ENCODE measurements at places on chromosomes 3 and 15.

DNA sequence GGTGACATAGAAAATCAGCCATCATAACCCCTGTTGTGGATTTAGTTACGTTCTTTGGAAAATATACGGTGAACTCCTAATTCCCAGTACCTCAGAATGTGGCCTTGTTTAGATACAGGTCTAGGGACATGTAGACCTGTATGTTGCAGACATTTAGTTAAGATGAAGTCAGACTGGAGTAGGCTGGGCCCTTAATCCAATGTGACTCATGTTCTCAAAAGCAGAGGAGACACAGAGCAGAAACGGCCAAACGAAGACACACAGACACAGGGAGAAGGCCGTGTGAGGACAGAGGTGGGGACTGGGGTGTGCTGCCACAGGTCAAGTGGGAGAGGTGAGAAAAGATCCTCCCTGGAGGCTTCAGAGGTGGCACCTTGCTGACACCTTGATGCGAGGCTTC lies 119.0 kb upstream of the PROK2 start:
- DNase-seq = no peak

- DNase-seq = no peak
Measured at GRCh38 chr3:111723293-111724215, 128.4 kb upstream of the ZBED2 start.

- no peak for DNase-seq
Measured at GRCh38 chr15:80436511-80437307, 32.5 kb downstream of the ARNT2 start.

DNA sequence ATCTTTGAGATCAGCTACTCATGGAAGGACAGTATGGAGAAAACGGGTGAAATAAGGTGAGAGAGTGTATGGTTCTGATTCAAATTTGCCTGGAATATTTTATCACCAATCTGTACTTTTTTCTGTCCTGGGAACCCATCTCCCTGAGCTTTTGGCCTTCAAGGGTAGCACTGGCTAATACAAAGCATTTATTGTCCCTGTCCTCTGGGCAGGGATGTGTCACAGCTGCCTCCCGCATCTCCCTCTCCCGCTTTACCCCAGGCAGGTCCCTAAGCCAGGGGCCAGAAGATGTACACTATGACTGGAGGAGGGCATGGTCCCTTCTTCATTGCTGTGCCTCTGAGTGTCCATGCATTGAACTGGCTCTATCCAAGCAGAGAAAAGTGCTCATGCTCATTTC lies 201.7 kb upstream of the CHRNA7 start:
- DNase-seq = no peak

GRCh38 chr15:62946940-62947339 lies 95.6 kb upstream of the TPM1 start:
- no peak for DNase-seq

- peak; percentile 90 for DNase-seq
Measured at GRCh38 chr3:55484801-55485791, 2.0 kb downstream of the WNT5A start.

- DNase-seq = no peak
Measured at GRCh38 chr15:39504808-39505207, 76.1 kb upstream of the THBS1 start.

DNA sequence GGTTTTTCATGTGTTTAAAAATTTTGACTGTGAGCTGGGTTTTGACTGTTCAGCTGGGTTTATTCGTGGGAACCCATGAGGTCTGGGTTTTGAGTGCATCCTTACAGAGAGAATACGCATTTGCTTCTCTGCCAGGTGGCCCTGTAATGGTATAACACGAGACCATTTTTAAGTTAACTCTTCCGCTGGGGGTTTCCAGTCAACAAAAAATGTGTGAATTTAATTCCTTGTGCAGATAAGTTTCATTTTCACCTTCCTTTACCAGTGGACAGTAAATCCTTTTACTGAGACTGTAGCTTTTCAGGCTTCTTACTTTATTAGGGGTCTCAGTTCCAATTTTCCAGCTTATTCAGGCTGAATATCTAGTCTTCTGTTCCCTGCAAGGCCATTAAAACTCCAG lies 149.6 kb downstream of the OPA1 start:
- no peak for DNase-seq

- DNase-seq = no peak
Measured at GRCh38 chr3:29823233-29823632, 542.4 kb downstream of the RBMS3 start.

DNA sequence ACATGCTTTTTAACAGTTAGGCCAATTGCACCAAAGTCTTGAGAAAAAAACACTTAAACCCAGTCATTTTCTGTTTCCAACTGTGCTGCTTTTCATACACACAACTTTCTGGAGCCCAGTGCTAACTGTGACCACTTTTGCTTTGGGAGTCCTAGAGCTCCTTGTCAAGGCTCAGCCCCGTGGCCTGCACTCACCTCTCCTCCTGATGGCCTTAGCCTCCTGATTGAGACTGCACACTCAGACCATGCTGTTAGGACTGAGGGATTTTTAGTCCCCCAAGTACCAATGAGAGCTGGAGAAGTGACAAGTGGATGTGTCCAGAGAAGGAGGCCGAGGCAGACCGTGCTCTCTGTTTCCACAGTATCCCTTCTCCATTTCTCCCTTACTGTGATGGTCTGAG lies 15.2 kb upstream of the RARRES1 start:
- no peak for DNase-seq

GRCh38 chr3:141242377-141243092 lies 10.9 kb downstream of the PXYLP1 start:
- DNase-seq = no peak

GRCh38 chr3:109336291-109336861 lies 970 bp downstream of the DPPA4 start:
- no peak for DNase-seq

DNA sequence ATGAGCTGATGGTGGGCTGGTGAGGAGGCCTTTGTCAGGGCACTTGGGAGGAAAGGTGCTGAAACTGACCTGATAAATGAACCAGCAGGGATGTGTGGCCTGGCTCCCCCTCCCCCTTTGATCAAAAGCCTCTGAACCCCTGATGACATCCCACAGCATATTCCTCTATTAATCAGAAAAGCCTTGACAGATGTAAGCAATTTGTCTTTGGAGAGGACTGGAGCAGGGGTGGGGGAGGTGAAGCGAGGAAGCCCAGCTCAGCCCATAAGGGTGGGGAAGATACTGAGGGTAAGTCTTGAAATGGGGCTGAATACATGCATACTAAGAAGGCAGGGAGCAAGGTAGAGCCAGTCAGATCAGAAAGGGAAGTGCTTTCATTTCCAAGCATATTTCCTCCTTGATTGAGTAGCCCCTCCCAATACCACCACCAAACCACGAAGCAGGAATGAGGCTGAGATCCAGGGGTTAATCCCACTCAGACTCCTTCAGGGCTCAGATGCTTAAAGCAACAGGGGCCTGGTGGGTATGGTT lies 34.7 kb upstream of the MRPS22 start:
- no peak for DNase-seq

- no peak for DNase-seq
Measured at GRCh38 chr3:27458929-27459328, 25.3 kb downstream of the SLC4A7 start.

- DNase-seq = no peak
Measured at GRCh38 chr3:129561619-129562248, 18.8 kb downstream of the H1-8 start.

DNA sequence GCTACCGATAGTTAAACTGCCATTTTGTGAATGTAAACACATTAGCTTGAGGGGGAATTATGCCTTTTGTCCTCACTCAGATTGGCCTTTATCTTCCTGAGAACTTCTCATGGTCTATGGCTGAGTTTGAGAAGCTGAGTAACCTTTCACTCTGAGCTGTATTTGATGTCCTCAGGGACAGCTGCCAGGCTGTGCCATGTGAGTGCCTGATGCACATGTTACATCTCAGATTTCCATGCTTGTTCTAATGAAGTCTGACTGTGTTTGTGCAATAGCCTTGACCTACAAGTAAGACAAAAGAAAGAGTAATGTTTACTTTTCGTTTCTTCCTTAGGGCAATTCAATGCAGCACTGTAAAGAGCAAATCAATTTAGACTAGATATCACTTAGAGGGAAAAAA lies 44.1 kb upstream of the ARL6 start:
- DNase-seq = no peak

- no peak for DNase-seq
Measured at GRCh38 chr15:89393056-89393455, 58.4 kb upstream of the POLG start.

- no peak for DNase-seq
Measured at GRCh38 chr3:15325228-15325627, 7.2 kb downstream of the SH3BP5 start.

GRCh38 chr3:70981231-70981880 lies 602.2 kb downstream of the FOXP1 start:
- peak; percentile 21 for DNase-seq

- DNase-seq = no peak
Measured at GRCh38 chr3:97950360-97950759, 21.9 kb downstream of the RIOX2 start.

- DNase-seq = no peak
Measured at GRCh38 chr3:188697127-188697526, 474.6 kb upstream of the TPRG1 start.

DNA sequence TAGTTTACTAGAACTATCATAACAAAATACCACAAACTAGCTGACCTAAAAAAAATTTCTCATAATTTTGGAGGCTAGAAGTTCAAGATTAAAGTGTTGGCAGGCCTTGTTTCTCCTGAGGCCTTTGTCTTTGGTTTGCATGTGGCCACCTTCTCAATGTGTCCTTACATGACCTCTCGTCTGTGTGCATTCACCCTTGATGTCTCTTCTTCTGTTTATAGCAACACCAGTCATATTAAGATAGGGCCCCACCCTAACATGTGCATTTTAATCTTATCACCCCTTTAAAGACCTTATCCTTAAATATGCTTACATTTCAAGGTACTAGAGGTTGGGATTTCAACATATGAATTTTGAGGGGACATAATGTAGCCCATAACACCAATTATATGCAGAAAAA lies 177.0 kb downstream of the ZBBX start:
- no peak for DNase-seq

DNA sequence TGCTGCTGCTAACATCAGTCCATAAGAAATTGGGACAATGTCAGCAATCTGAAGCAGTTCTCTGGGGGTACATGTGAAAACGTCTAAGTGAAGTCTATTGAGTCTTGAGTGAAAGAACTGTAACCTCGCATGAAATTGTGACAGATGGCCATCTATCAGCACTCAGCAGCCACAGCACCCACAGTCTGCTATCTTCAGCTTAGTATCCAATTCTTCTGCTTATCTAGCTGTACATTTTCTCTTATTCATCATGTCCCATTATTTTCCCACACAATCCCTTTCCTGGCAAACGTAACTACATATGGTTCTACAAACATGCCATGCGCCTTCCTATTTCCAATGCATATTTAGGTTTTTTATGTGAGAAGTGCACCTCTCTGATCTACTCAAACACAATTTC lies 629.7 kb downstream of the NTRK3 start:
- no peak for DNase-seq

GRCh38 chr15:22939652-22940061 lies 40.5 kb downstream of the CYFIP1 start:
- DNase-seq = no peak
